ENCODE measurements at places on chromosomes 6 and 20. TPM values are rescaled to one million over a fixed set of nuclear protein-coding genes. Genes with fewer than 3 reads are reported as not detected.
A peak's percentile ranks its signal among the peaks of the same experiment; 100 is the strongest.

Gene ZBTB12
- 11.7 TPM for total RNA-seq

Gene CARMIL1
- 26.5 TPM for total RNA-seq

- H3K4me3 ChIP-seq: no peak overlapping the region
- DNase-seq: no peak
- H3K36me3 ChIP-seq: no peaks in the 10 kb centered on the region
- H3K27me3 ChIP-seq: no peaks in the 10 kb centered on the region
- 0 out of 2 replicates have a peak, but pooled peaks cover 3% of the 10 kb centered on the region for H3K4me1 ChIP-seq
Measured at GRCh38 chr6:7219310-7219709, 93.7 kb downstream of the SSR1 start.

- no peak for DNase-seq
- no peak overlapping the region for H3K27ac ChIP-seq
- no peak overlapping the region for H3K4me3 ChIP-seq
- no peaks in the 10 kb centered on the region for H3K36me3 ChIP-seq
Measured at GRCh38 chr6:101907356-101908217, 514.1 kb downstream of the GRIK2 start.

DNA sequence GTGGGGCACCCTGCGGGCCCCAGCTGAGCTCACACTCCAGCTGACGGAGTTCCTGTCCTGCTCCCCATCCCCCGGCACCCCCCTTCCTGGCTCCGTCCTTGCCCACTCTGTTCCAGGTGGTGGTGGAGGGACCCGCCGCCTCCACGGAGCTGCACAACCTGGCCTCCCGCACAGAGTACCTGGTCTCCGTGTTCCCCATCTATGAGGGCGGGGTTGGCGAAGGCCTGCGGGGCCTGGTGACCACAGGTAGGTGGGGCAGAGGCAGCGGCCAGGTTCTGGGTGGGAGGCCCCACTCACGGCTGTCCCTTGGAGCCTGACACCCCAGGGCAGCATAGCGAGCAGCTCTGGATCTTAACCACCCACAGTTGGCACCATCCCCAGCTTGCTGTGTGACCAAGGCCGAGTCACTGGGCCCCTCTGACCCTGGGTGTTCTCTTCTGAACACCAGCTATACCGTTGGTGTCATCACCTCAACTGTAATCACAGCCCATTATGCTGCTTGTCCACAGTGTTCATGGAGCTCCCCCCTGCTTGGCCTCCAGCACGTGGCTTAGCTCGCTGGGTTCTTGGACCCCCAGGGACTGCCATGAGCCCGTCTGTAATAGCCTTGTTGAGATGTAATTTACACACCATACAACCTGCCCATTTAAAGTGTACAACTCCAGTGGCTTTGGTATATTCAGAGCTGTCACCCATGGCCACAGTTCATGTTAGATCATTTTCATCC, 17.4 kb downstream of the COL20A1 start:
- H3K36me3 ChIP-seq: no peaks in the 10 kb centered on the region
- no peak overlapping the region for H3K27ac ChIP-seq

DNA sequence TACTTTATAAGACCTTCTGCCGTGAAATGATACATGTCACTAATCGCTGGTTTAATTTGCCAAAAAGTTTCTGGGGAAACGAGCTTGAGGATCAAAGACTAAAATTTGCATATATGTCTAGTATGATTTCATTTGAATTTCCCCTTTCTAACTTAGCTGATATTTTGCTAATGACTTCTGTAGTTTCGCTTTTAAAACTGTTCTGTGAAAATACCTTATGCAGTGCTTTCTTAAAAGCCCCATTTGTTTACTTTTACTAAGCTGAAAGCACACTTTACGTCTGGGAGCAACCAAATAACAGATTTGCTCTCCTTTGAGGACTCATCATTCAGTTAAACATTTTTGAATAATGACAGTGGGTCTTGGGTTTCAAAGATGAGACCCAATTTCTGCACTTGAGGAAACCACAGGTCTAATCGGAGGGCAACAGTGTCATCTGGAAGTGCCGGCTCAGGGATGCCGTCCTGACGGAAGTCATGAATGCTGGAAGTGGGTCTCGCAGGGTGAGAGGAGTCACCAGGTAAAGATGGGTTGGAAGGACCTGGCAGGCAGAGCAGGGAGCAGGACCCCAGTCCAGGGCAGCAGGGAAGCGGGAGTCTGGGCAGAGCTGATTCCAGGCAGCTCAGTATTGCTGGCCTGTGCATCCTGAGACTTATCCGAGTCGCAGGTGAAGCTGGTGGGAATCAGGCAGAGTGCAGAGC, 33.2 kb downstream of the PLEKHG1 start:
- H3K4me1 ChIP-seq: peaks cover 73% of the 10 kb centered on the region
- no peak for DNase-seq
- H3K27me3 ChIP-seq: no peaks in the 10 kb centered on the region
- H3K27ac ChIP-seq: peak overlapping the region; percentile 64

Gene ME1
- total RNA-seq: 121 TPM

GRCh38 chr6:136524936-136525413, 25.2 kb downstream of the MAP7 start:
- no peaks in the 10 kb centered on the region for H3K27me3 ChIP-seq
- H3K36me3 ChIP-seq: no peaks in the 10 kb centered on the region
- peaks cover 9% of the 10 kb centered on the region for H3K4me1 ChIP-seq
- DNase-seq: no peak
- H3K27ac ChIP-seq: no peak overlapping the region

- H3K27ac ChIP-seq: no peak overlapping the region
- H3K27me3 ChIP-seq: no peaks in the 10 kb centered on the region
- no peaks in the 10 kb centered on the region for H3K36me3 ChIP-seq
- no peaks in the 10 kb centered on the region for H3K4me1 ChIP-seq
- no peak for DNase-seq
- no peak overlapping the region for H3K4me3 ChIP-seq
Measured at GRCh38 chr6:162637317-162637716, 90.2 kb downstream of the PRKN start.
